ENCODE measurements at places on chromosomes 12 and 14.

- DNase-seq = no peak
Observed at GRCh38 chr14:93161411-93161940, 23.2 kb downstream of the MOAP1 start.

DNA sequence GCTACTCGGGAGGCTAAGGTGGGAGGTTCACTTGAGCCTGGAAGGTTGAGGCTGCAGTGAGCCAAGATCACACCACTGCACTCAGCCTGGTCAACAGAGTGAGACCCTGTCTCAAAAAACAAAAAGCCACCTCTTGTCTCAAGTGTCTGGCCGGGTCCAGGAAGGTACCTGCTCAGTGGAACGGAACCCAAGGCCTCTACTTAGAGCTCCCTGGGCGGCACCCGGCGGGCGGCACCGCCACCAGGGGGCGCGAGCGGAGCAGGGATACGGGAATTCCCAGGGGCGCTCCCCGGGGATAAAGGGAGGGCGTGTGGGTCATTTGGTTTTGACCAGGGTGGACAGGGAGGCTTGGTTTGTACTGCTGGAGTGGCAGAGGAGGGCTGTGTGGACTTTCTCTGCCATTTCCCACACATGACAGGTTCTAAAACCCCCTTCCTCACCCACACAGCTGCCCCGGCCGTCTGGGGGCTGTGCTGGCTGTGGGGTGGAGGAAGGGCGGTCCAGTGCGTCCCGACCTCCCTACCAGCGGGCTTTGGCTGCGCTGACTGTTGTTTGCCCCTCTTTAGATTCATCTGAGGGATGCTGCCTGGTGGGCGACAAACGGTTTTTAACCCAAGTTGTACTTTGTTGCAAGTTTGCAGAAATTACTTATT, 91.4 kb downstream of the SETD3 start:
- DNase-seq = peak; percentile 56

DNA sequence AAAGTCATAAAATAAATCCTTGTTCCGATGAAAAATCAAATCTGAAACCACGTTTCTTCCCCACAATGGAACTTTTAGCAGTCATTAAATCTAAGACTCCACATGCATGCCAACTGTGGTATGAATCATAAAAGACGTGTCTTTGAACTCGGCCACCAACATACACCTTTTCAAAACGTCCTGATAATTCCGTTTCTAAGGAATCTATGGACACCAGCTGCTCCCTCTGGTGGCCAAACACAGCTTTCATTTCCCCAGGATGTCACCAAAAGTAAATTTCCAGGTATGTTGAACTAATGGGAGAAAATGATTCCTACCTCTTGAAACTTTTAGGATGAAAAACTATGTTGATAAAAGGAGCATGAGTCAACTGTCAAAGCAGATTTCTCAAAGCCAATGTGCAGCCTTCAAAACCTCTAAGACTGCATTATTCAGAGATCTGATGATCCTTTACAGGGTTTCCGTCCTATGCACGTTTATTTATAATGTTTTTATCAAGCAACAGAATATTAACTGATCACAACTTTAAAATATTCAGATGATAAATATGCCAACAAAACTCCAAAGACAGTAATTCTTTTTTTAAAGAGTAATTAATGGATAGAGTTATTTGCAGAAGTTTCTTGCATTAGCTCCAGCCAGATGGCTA, 96.2 kb downstream of the CIT start:
- DNase-seq = peak; percentile 55

- DNase-seq = no peak
Observed at GRCh38 chr12:28025821-28026505, 53.4 kb upstream of the PTHLH start.

GRCh38 chr12:111437816-111438454, 32.2 kb downstream of the SH2B3 start:
- peak; percentile 66 for DNase-seq

DNA sequence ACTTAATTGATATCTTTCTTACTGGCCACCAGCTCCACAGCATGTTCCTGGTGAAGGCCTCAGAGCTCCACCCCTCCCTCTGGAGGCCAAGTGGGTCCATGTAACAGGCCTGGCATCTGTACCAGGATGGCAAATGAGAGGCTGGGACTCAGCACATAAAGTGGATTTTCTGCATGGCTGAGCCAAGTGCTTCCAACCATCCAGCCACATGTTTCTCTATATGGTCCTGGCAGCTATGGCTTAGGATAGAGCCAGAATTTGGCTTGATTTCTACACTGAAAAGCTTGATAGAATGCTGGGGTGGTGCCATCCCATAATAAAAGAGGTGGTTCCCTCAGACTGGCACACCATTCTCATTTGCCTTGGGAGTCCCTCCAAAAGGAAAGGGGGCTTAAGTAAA, 94.1 kb downstream of the PAX9 start:
- DNase-seq = no peak

DNA sequence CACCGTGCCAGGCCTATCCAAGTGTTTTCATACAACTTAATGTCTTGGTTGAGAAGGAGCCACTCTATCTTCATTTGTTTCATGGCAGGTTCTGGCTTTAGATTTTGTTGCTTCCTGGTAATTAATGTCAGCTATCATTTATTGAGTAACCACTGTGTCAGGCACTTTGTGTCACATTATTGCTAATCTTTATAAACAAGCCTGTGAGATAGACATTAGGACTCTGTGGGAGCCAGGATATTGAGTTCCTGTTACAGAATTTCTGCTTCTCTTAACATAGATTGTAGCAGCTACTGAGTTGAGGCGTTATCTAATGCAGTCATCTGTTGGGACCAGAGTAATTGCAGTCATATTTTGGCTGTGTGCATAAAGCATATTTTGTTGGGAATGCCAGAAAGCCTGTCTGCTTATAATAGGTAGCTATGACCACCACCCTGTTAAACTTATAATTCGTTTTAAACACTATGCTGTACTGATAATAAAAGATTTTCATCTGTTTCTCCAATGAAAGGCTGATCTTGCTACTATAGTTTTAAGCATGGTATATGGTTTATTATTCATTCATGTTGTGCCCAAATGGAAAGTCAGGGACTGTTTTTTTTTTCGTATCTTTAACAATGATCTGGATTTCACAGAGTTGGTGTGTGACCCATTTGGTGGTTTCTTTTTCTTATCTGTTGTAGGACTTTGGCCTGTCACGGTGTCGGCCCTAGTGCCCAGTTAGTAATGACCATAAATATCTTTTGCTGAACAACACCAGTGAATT, 432.6 kb downstream of the PCNX1 start:
- no peak for DNase-seq

GRCh38 chr14:79098324-79098723, 928.2 kb downstream of the NRXN3 start:
- DNase-seq = no peak

- no peak for DNase-seq
Observed at GRCh38 chr14:104657101-104657524, 32.3 kb upstream of the INF2 start.

DNA sequence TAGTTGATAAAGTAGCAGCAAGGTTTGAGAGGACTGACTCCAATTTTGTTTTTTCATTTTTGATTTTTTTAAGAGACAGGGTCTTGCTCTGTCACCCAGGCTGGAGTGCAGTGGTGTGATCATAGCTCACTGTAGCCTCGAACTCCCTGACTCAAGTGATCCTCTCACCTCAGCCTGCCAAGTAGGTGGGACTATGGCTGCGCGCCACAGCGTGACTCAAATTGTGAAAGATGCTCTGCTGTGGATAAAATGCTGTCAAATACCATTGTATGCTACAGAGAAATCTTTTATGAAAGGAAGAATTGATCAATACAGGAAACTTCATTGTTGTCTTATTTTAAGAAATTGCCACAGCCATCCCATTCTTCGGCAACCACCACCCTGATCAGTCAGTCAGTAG, 48.3 kb downstream of the SCN8A start:
- DNase-seq = no peak

GRCh38 chr12:73274976-73275375, 1002.8 kb downstream of the TRHDE start:
- DNase-seq = no peak

GRCh38 chr14:84622357-84622756, 907.6 kb upstream of the FLRT2 start:
- DNase-seq = no peak

DNA sequence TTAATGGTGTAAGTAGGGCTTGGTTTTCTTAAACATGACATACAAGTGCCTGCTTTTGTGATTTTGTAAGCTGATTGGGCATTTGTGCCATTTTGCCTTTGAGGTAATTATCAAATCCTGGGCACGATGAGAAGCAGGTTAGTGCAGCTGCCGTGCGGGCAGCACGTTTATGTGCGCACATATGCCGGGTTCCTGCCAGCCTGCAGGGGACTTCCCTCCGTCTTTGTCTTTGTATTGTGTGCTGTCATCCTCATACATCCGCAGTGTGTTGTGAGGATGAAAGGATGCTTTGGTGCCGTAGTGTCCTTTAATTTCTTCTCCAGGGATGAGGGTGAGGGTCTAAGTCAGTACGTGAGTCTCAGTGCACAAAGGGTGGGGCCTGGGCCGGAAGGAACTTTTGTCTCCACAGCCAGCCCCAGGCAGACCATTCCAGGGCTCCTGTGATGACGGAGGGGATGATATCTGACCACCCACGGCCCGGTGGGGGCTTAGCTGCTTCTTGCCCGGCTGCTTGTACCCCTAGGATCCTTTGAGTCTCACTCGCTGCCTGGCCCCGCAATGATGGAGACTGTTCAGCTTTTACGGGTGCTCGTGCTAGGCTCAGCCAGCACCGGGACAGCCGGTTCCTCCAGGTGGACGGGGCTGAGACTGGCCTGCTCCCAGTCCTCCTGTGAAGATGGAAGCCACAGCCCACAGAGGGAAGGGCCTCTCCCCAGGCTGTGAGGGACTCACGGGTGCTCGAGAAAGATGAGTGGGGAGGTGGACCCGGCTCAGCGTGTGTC, 54.6 kb downstream of the ADGRD1 start:
- no peak for DNase-seq

DNA sequence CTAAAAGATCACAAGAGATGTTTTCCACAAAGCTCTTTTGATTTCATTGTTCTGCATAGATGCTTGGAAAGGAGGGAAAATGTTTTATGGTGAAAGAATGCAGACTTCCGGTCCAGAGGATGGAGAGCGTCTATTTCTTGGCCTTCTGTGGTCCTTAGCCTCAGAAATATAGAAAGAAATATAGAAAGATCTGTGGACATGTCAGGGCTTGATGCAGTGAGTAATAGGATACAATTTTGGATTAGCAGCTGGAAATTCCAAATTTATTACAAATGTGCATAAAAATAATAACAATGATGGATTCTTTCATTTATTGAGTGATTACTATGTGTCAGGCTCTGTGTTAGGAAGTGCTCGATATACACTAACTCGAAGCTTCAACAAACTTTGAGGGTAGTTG, 20.2 kb downstream of the AKAP6 start:
- DNase-seq = no peak

- peak; percentile 58 for DNase-seq
Observed at GRCh38 chr14:100654814-100655740, 67.9 kb upstream of the BEGAIN start.

- DNase-seq = no peak
Observed at GRCh38 chr12:49352351-49352750, 5.7 kb downstream of the DNAJC22 start.

GRCh38 chr14:94679106-94679810, 67.1 kb downstream of the SERPINA3 start:
- DNase-seq = no peak

DNA sequence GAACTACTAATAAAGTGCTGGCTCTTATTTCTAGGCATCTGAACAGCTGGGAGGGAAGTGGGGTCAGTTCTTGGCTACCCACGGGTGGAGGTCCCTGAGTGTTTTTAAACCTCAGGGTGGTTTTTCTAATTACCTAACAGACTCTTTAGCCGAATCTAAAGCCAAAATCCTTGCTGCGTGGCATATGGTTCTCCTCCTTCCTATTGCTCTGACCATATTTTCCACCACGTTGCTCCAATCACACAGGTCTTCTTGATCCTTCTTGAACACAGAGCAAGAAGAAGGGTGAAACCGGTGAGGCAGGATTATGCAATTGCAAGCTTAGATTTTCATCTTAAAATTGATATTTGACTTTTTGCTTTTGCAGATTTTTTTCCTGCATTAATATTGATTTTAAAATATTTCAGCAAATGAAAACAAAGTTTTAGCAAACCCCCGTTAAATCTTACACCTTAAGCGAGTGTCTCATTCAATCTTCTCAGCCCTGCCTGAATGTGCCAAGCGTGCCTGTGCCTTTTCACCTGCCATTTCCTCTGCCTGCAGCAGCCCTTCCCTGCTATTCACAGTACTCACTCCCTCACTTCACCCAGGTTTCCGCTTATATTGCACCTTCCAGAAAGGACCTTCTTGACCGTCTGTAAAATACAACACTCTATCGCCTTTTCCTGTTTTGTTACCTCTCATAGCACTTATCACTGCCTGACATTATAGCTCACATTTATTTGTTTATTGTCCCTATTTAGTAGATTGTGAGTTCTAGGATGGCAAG, 506.0 kb downstream of the DIO2 start:
- DNase-seq = no peak

DNA sequence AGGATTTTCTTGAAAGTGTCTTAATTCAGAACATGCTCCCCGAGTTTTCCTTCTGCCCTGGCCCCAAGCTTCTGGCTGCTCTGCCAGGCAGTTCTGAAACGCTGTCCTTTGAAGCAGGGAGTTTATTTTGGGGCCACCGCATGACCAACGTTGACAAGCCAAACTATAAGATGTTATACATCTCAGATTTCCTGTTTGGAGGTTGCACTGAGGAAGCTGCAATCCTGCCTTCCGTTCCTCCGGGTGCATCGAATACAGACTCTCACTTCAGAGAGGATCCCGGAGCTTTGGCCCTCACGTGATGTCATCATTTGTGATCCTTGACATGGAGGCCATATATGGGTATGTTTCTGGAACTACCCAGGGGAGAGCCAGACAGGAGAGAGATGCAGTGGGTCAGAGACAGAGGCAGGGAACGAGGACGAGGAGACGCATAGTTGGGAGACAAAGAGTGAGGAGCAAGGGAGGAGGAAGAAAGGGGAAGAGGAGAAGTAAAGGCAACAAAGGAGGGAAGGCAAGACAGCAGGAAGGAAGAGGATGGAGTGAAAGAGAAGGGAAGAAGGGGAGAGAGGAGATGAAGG, at the start of gene ASB2:
Gene ASB2, minus strand, starts transcription at position 94 of the 581 bp plus-strand sequence. CDS start 12,031 bp downstream, outside the sequence.
- no peak for DNase-seq

DNA sequence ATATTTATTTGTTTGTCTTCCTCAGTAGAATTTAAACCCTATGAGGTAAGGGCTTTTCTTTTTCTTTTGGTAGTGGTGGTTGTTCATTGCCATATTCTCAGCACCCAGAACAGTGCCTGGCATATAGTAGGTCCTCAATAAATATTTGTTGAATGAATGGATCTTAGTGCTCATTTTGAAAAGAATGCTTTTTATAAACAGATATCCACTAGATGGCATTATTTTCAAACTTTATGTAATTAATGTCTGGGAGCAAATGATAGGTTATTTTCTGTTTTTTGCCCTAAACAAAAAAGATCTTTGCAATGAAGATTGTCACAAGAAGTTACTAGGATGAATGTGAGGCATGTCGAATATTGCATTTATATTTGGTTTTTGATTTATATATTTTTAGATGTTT, 64.1 kb downstream of the RAD51B start:
- peak; percentile 43 for DNase-seq

- no peak for DNase-seq
Observed at GRCh38 chr12:120367233-120367923, 1.6 kb downstream of the MSI1 start.

DNA sequence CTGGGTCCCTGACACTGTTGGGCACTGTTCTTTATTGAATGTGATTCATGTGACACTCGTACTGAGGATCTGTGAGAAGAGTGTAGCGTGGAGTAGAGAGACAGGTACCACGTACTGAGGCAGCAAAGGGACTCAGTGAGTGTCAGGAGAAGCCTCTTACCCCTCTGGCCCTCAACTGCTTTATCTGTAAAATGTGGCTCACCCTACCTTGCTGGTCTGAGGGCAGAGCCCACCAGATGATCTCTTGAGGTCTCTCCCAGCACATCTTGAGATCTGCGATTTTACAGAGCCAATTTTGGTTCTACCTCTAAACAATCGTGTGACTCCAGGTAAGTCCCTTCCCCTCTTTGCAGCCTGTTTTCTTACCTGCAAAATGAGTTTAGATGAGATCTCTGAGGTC, 3.1 kb downstream of the CEBPE start:
- no peak for DNase-seq

Measured in AG08395 (cell line).